ENCODE measurements at places on chromosomes 11 and 22. TPM values are rescaled to one million over a fixed set of nuclear protein-coding genes. Genes with fewer than 3 reads are reported as not detected.

Gene SLC22A25
- total RNA-seq = 28.4 TPM

Gene RAG2
- total RNA-seq = not detected

Gene NCR3LG1
- total RNA-seq = 0.75 TPM

Gene PIWIL4
- 1.5 TPM for total RNA-seq

Gene LRRC56
- 0.23 TPM for total RNA-seq

Gene SERPIND1
- total RNA-seq = 176 TPM

Gene FOLH1
- 11.5 TPM for total RNA-seq

Gene MYO7A
- total RNA-seq = 7.3 TPM

Gene LRRC75B
- 8.5 TPM for total RNA-seq

Gene GAB4
- not detected for total RNA-seq

Gene NFAM1
- 3.5 TPM for total RNA-seq

Gene NUCB2
- 68.5 TPM for total RNA-seq

Gene ART1
- not detected for total RNA-seq

Gene CSNK1E
- 11.4 TPM for total RNA-seq

Gene APOL5
- not detected for total RNA-seq

Gene RIBC2
- total RNA-seq = not detected

Gene PDXP
- total RNA-seq = 23.4 TPM

Gene OR56A1
- total RNA-seq = under 0.01 TPM

Gene KCTD14
- 0.70 TPM for total RNA-seq

Gene OR52H1
- total RNA-seq = 0.33 TPM

Gene TPBGL
- total RNA-seq = not detected

Gene SMPD1
- 15.4 TPM for total RNA-seq

Gene ARVCF
- total RNA-seq = 48.8 TPM

Gene OR2AG1
- total RNA-seq = not detected

Gene KRTAP5-8
- not detected for total RNA-seq

Gene BTBD18
- not detected for total RNA-seq

Gene TRIM29
- 0.33 TPM for total RNA-seq

Gene HEPHL1
- not detected for total RNA-seq

Gene HSPB2
- 0.14 TPM for total RNA-seq

Gene CRYBB2
- total RNA-seq = not detected

Gene TUBA8
- 3.1 TPM for total RNA-seq

Gene TIRAP
- total RNA-seq = 9.5 TPM

Gene SCT
- not detected for total RNA-seq

Gene BATF2
- 0.51 TPM for total RNA-seq

Gene KRTAP5-11
- total RNA-seq = not detected

Gene PUS3
- 22.2 TPM for total RNA-seq

Gene RTN4RL2
- 0.75 TPM for total RNA-seq

Gene TRPC6
- total RNA-seq = 1.5 TPM

Gene APOBEC3C
- 1.2 TPM for total RNA-seq

Gene SF1
- total RNA-seq = 135 TPM

Gene FGF3
- not detected for total RNA-seq

Gene TMEM41B
- 31.3 TPM for total RNA-seq

Gene OR5A1
- not detected for total RNA-seq

Gene UCP3
- total RNA-seq = 1.3 TPM
